ENCODE measurements at places on chromosomes 6 and 20. TPM values are rescaled to one million over a fixed set of nuclear protein-coding genes. Genes with fewer than 3 reads are reported as not detected.

FABP7 gene
- total RNA-seq, result not detected

SLC17A3 gene
- not detected for total RNA-seq

KCNG1 gene
- 0.30 TPM for total RNA-seq

SOX12 gene
- total RNA-seq, result 12.3 TPM

SRSF12 gene
- total RNA-seq, result not detected

SCGN gene
- total RNA-seq, result 1.6 TPM

NKAIN4 gene
- total RNA-seq, result not detected

SRMS gene
- total RNA-seq, result not detected

KIF13A gene
- total RNA-seq, result 85.7 TPM

CD24 gene
- 0.71 TPM for total RNA-seq

PRDM1 gene
- total RNA-seq, result 0.85 TPM

RTEL1 gene
- total RNA-seq, result 9.6 TPM
